ENCODE measurements at places on chromosomes 6 and 20. TPM values are rescaled to one million over a fixed set of nuclear protein-coding genes. Genes with fewer than 3 reads are reported as not detected.

POM121L2 gene
- not detected for total RNA-seq

- no peak for DNase-seq
These were observed 31.3 kb downstream of the SLC22A23 start for GRCh38 chr6:3425574-3425973.

DNA sequence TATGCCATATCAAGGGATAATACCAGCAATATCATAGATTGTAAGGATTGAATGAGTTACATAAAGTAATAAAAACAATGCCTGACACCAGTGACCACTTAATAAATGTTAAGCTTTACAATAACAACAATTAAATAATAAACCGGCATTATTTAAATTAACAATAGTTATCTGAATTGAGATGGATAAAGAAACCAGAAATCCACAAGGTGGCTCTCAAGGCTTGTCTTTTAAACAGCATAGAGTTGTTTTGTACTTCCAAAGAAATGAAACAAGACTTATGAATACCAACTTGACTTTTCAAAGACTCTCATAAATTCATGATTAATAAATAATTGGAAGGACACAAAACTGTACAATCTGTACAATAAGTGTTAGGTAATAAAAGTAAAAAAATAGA lies 203.1 kb downstream of the ASCC3 start:
- no peak for DNase-seq

DNA sequence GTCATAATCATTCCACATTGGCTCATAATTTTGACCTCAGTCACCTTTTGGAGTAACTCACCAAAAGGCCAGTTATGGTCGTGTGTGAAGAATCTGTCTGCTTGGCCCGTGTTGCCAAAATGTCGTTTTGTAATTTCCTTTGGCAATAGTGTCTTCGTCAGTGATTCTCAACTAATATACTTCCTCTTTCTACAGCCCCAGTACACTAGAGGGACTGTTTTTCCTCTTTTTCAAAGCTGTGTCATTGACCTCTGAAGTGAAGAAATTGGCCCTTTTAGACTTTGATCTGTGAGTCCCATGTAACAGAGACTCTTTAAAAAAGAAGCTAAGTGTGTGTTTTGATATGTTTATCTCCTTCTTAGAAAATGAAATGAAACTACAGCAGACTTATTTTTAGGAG lies 5.2 kb downstream of the FOXO3 start:
- peak; percentile 54 for DNase-seq

GRCh38 chr6:168133687-168134559 lies 54.9 kb upstream of the FRMD1 start:
- peak; percentile 8 for DNase-seq

- DNase-seq: no peak
These were observed 18.0 kb upstream of the GSTA3 start for GRCh38 chr6:52927451-52927850.

All from mucosa of gallbladder (tissue), 1 donor.